ENCODE measurements at places on chromosomes 3 and 15. TPM values are rescaled to one million over a fixed set of nuclear protein-coding genes. Genes with fewer than 3 reads are reported as not detected.

Gene RTP1
- not detected for total RNA-seq

Gene ISY1
- total RNA-seq = 39.1 TPM

Gene RBP2
- total RNA-seq = 2.5 TPM

Gene ZNF660
- total RNA-seq = 3.3 TPM

Gene SLC9C1
- total RNA-seq = not detected

Gene CCDC9B
- total RNA-seq = 1.0 TPM

Gene TUSC7
- not detected for total RNA-seq

Gene LEKR1
- total RNA-seq = 1.5 TPM

Gene SAMD7
- not detected for total RNA-seq

Gene SSUH2
- 36.2 TPM for total RNA-seq

Gene LINGO1
- total RNA-seq = not detected

Gene TICRR
- 14.3 TPM for total RNA-seq

Gene GOLGA8R
- total RNA-seq = 0.09 TPM

DNA sequence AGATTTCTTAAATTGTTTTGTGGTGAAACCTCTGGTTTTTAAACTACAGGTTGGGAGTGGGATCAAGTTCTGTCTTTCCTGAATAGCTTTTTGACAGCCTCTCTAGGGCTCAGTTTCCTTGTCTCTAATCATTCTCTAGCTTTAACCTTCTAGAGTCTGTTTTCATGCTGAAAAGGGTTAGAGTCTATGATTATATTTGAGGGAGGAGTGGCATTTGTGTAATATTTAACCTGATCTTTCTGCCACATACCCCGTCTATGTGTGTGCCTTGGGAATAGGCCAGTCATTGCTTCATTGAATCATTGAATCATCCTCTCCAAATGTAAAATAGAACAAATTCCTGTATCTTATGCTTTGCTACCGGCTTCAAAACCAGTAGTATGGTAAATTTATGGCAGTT lies 204.9 kb downstream of the KLHL25 start:
- DNase-seq = peak; percentile 82

GRCh38 chr3:32048487-32049182 lies 57.8 kb upstream of the GPD1L start:
- no peak for DNase-seq

GRCh38 chr15:89119489-89120478 lies 31.5 kb downstream of the ABHD2 start:
- peak; percentile 51 for DNase-seq

GRCh38 chr15:90836296-90836871 lies 32.0 kb upstream of the FURIN start:
- DNase-seq = peak; percentile 53

GRCh38 chr3:116873142-116873541 lies 163.6 kb downstream of the TUSC7 start:
- DNase-seq = no peak

GRCh38 chr15:94335616-94336015 lies 104.3 kb downstream of the MCTP2 start:
- no peak for DNase-seq

GRCh38 chr15:85583923-85584390 lies 203.6 kb downstream of the AKAP13 start:
- DNase-seq = no peak

- DNase-seq = no peak
Observed at GRCh38 chr3:102941786-102942185, 507.0 kb downstream of the ZPLD1 start.

- no peak for DNase-seq
Observed at GRCh38 chr3:50255251-50255615, 13.7 kb upstream of the SEMA3B start.

GRCh38 chr3:42935472-42935871 lies 29.5 kb downstream of the ZNF662 start:
- DNase-seq = no peak

DNA sequence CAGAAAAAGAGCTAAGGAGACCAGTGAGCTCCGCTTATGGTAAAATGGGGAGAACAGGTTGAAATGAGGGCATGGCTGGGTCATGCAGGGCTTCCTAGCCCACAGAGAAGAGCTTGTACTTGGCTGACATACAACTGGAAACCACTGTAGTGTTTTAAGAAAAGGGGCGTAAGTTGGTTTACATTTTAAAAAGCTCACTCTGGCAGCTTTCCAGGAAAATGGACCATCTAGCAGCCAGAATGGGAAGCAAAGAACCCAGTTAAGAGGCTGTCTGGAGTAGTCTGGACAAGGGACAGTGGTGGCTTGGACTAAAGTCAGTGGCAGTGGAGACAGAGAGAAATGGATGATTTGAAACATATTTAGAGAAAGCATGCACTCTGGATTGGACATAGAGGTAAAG lies 1.9 kb downstream of the MORC1 start:
- no peak for DNase-seq

- no peak for DNase-seq
Observed at GRCh38 chr3:174776123-174776522, 83.0 kb upstream of the NAALADL2 start.

DNA sequence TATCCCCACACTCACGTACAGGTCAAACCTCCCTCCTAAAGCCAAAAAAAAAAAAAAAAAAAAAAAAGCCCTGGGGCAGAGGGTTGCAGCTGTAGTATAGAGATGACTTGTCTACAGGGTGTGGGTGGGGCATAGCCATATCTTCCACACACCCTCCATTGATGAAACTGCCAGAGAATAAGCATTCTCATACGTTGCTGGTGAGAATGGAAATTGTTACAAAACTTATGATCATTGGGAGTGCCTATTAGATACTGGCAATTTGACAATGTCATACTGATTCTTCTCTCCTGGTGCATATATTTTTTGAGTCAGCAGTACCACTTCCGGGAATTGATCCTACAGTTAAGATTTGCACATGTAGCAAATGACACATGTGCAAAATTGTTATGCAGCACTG lies 11.0 kb upstream of the CTNNB1 start:
- no peak for DNase-seq

DNA sequence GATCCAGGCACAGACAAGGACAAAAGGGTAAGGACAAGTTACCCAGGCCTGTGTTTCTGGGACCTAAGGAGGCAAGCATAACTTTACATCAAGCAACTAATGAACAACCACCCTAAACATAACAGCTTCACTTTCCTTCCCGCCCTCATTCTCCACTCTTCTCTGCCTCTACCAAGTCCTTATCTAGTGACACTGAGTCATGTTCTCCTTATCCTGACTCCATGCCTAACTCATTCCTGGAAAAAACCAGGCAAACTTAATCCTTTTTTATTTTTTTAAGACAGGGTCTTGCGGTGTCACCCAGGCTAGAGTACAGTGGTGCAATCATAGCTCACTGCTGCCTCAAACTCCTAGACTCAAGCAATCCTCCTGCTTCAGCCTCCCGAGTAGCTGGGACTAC lies 44.5 kb downstream of the TMEM44 start:
- DNase-seq = no peak

DNA sequence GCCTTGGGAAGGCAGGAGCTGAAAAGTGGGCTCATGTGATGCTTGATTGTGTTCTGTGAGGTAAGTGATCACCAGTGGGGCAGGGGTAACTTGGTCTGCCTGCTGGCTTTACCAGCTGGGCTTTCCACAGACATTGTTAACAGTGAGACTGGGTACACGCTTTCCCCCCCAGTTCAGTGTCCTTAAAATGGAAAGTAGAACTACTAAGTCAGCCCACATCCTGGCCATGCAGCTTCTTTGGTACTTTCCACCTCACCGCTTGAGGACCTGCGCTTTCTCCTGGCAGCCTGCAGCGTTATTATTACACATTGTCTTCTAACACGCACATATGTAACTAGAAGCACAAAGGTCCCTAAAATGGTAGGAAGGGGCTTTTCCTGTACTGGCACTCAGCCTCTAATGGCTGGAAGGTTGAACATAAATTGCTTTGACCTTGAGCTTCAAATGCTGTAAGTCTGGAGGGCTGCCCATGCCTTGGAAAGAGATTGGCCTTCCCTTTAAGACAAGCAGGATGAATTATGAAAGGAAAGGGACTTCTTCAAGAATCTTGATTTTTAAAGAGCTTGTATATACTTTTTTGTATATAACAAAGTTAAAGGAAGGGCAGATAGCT lies 216.1 kb upstream of the ROPN1 start:
- no peak for DNase-seq

- no peak for DNase-seq
Observed at GRCh38 chr15:64990168-64990470, 405 bp upstream of the SPG21 start.

DNA sequence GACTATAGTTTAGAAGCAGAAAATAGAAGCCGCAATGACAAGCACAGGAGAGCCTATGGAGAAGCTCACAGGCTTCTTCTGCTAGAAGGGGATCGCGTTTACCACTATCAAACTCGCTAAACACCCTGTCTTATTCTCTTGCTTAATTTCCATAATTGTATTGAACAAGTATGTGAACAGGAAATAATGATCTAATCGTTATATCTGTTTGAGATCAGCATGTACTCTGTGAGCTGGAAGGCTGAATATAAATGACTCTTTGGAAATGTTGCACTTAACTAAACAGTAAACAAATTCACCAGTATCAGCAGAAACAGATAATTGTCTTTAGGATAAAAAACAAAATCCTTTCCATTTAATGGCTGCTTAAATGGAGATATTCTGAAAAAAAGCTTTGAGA lies 15.0 kb downstream of the NEK10 start:
- DNase-seq = no peak

GRCh38 chr3:114721864-114722263 lies 425.2 kb downstream of the ZBTB20 start:
- no peak for DNase-seq

GRCh38 chr3:172562871-172563865 lies 39.9 kb upstream of the TNFSF10 start:
- peak; percentile 61 for DNase-seq

- peak; percentile 35 for DNase-seq
Observed at GRCh38 chr3:172836390-172836997, 86.0 kb downstream of the ECT2 start.

DNA sequence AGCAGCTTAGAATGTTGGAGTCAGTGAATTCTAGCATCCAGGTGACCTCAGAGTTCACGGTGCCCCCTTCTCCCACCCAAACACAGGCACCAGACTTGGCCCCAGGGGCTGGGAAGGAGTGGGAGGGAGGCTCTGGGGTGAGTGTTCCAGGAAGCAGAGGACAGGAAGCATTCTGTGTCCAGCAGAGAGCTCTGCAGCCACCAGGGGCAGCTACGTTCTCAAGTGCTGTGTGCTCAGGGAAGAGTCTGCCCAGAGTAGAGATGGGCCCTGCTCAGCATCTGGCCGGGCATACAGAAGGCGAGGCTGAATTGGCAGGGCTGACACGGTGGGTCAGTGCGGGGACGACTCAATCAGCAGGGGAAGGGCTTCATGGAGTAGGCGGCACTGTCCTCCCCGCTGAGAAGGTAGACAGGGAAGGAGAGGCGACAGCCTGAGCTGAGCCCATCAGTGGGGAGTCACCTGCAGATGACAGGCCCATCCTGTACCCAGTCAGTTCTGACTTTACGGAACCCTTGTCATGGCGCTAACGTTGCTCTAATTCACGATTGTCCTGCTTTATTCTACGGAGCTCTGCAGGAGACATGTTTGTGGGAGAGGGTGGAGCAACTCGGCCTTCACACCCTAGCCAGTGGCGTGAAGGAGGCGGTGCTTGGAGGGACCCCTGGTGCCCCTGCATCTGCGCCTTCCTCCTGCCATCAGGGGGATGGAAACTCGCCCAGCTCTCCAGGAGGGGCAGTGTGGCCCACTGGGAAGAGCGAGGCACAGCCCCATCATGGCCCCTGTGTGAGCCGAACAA lies 82.2 kb downstream of the C3orf70 start:
- peak; percentile 73 for DNase-seq

DNA sequence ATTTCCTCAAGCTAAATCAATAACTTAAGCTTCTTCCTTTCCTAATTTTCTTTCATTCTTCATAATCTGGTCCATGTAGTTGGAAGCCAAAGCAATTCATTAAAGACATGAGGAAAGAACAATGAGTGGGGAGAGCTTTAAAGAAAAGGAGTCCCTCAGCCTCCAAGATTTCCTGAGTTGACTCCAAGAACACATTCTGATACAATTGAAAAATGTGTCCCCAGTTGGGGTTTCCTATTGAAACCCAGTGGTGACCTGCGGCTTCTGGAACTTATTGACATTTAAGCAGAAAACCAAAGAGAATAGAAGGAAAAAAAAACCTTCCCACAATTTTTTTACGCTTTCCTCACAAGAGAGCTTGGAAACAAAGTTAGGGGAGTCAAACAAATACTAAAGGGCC lies 37.0 kb downstream of the ATP8B4 start:
- DNase-seq = no peak

DNA sequence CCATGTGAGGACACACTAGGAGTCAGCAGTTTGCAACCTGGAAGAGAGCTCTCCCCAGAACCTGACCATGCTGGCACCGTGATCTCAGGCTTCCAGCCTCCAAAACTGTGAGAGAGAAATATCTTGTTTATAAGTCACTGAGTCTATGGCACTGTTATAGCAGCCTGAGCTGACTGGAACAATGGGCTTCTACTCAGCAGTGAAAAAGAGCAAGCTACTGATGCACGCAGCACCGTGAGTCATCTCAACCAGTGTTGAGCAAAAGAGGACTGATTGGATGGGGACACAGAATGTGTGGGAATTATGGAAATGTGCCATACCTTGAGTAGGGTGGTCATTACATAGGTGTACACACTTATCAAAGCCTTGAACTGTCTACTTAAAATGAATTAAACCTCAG lies 230.4 kb downstream of the PLCL2 start:
- no peak for DNase-seq

All from HepG2 (cell line).